Activated naive CD4-positive, alpha-beta T cell treated with Interleukin-2 at 50 U/mL for 16 hours (primary cell): ENCODE measurements at places on chromosomes 1 and 21.

DNA sequence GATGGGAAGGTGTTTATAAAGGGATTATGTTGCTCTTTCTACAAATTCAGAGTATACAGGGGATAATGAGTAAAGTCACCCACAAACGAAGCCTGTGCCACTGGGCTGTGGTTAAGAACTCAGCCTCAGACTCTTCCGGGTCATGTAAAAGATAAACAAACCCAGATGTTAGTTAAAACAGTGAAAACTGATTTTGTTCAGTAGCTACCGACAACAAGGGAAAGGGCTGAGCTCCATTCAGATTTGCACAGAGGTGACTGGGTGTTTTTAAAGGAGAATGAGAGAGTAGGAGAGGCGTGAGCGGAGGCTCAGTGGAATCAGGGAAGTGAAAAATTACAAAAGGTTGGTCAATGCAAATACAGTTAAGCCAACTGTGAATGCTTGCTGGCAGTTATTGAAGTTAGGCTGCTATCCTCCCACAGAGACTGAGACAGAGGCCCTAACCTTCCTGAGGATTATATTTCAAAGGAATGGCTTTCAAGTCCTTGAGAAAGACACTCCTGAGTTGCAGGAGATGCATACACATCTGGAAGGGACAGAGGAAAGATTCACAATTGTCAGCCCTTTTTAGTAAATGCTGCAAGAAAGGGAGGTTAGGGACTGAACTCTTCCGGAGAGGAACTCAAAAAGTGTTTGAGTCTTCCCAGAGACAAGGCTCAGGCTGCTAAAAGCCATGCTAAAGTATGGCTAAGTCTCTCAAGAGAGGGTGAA, 29.9 kb upstream of the SAMD13 start:
- DNase-seq = no peak

GRCh38 chr1:101388904-101389546, 152.2 kb downstream of the S1PR1 start:
- DNase-seq = no peak

- DNase-seq = no peak
Measured at GRCh38 chr1:3676581-3677470, 24.5 kb downstream of the TP73 start.

- no peak for DNase-seq
Measured at GRCh38 chr1:10082785-10083479, 50.2 kb downstream of the UBE4B start.

DNA sequence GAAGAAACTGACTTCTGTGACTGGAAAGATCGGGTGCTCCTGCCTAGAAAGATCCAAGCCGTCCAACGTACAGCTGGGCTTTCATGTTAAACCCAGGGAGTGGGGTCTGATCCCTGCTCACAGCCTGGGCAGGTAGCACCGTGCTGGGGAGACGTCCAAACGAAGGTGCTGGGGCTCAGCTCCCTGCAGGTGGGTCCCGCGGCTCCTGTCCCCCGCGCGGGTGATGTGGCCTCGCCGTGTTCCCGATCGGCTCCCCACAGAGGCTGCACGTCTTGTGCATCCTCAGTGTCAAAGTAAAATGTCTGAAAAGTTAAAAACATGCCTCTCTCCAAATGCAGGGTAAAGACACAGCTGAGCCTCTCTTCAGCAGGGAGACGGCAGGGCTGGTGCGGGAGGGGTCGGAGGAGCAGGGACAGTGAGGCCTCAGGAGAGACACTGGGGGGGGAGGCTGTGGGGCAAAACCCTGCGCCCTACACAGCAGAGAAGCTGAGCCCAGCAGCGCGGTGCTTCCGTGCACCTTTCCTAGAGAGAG, 40.1 kb upstream of the COL6A2 start:
- DNase-seq = no peak

DNA sequence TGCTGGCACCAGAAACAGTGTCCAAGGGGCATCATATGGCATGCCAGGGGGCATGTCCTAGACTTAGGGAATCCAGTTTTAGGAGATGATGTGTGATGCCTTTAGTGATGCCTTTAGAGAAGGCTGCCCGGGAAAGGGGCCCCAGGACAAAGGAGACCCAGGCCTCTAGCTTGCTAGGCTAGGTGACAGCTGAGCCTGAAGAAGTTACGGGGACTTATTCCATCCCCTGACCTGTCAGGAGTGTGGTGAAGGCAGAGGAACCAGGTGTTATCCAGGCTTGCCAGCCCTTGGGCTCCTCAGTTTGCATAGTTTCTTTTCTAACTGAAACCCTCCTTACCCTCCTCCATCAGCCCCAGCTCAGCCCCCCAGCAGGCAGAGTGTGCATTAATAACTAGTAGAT, 269.7 kb upstream of the CSF3R start:
- DNase-seq = no peak

- no peak for DNase-seq
Measured at GRCh38 chr1:94863297-94863911, 43.2 kb downstream of the SLC44A3 start.

DNA sequence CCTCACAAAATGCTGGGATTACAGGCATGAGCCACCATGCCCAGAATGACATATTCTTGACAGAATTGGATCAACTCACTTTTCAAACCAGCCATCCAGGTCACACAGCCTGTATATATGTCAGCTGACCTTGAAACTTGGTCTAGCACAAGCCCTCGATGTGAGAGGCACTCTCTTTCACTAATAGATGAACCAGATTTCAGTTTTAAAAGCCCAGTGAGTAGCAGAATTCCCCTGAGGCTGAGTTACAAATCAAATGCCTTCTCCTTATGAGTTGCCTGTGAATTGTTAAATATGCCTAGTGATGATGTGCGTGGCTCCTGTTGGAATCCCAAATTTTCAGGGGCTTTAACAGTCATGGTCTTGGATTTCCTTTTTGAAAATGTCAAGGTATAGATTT, 88.7 kb downstream of the CD247 start:
- DNase-seq = no peak

DNA sequence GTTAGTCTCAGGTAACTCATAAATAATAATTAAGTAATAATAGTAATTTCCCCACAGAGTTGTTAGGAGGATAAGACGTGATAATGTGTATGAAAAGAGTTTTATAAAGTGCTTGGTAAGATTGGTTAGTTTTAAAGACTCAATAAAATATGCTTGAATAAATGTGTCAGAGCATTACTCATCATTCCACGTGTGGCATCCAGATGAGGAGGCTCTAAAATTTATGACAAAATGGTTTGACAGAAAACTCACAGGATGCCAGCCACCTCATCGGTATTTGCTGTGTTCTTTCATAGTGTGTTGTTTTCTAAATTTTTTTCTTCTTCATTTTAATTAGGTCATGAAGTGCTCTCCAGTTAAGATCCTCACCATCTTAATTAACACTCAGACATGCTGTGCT, 19.1 kb upstream of the SPAG17 start:
- no peak for DNase-seq

DNA sequence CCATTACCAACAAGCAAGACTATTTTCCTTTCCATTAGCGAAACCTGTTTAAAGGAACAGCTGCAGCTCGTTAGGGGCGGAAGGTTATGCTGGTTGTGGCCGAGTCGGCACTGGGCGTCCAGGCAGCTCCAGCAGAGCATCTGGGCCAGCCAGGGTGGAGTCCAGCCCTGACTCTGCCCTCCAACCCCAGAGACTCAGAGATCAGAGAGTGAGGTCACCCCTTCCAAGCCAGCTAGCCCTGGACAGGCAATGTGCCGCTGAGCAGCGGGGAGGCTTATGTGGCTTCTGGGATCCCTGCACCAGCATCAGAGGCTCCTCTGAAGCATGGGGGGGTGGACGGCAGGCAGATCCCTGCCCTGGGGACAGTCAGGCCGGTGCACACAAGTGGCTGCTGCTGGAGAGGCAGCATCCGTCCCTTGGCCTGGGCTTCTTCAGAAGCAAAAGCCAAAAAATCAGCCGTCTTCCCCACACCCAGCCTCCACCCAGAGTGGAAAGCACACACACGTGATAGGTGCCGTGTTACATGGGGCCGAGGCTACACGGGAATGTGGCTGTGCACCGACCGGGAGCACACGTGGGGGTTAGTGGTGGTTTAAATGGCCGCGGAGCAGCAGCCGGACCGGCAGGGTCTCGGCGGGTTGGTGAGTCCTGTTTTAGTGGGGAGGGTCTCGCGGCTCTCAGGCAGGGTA, 30.1 kb downstream of the SLC66A1 start:
- DNase-seq = no peak

DNA sequence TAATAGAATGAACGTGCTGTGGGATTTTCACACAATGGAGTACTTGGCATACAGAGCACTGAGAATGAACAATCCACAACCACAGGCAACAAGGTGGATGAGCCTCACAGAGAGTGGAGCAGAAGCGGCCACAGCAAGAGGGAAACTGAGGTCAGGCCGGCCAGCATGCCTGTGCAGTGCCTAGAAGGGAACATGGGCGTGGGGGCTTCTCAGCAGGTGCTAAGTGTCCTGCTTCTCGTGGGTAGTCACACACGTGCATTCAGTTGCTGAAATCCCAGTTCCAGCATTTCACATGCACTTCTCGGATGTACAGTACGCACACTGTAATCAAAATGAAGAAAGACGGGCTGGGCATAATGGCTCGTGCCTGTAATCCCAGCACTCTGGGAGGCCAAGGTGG, 33.1 kb downstream of the WDR4 start:
- no peak for DNase-seq

- DNase-seq = no peak
Measured at GRCh38 chr1:175040324-175040879, 17.2 kb upstream of the MRPS14 start.

DNA sequence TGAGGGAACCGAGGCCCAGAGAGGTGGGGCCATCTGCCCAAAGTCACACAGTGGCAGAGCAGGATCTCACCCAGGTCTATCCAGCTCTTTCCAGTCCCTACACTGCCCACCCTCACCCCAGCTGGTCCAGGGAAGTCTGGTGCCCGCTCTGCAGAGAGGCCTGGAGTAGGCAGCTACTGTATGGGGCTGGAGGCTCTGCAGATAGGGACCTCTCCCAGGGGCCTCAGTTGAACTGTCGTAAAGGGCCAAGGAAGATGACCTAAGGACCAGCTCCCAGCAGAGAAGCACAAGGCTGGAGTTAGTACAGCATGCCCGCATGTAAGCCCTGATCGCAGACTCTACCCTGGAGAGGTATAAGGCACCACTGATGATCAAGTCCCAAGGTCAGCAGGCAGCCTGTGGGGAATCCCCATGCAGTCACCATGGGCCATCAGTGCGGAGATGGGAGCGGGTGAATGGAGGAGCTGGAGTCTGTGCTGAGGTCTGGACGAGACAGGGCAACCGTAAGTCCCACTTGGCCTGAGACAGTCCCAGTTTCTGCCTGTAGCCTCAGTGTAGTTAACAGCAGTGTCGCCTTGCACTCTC, 320.2 kb downstream of the MATN1 start:
- no peak for DNase-seq

DNA sequence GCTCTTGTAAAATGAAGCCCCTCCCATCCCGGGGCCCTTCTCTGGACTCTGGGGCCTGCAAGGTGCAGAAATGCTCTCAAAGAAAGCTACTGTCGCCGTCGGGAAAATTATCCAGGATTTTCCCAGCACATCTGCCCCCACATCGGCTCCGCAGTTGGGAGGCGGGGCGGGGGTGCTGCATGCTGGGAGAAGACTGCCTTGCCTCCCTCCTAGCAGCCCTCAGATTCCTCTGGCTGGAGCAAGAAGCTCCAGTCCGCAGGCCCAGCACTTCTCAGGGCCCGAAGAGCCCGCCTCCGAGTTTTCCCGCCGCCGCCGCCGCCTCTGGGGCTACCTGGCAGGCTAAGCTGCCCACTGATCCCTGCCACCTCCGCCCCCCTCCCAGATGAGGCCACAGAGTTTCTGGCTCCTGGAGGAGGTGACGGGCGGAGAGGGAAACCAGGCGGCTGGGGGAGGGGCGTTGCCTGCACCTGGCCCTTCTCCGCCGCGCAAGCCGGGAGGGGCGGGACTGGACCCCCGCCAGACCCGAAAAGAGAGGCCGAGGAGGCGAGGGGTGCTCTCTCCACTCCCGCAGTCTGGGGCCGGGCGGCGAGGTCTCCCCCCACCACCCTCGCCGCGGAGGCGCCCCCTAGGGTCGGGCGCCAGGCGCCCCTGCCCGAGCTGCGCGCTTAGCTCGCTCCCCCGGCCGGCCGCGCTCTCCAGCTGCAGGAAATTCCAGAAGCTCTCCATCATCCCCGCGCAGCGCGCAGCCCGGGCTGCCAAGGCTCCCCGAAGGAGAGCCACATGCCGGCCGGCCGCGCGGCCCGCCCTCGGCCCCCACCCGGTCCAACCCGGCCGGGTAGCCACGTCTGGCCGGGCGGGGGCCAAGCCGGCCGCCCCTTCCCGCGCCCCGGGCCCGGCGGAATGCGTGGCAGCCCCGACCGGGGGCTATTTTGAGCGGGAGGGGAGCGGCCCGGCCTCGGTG, 28.8 kb downstream of the AHDC1 start:
- DNase-seq = no peak

- DNase-seq = no peak
Measured at GRCh38 chr1:213135572-213135971, 84.5 kb downstream of the RPS6KC1 start.

DNA sequence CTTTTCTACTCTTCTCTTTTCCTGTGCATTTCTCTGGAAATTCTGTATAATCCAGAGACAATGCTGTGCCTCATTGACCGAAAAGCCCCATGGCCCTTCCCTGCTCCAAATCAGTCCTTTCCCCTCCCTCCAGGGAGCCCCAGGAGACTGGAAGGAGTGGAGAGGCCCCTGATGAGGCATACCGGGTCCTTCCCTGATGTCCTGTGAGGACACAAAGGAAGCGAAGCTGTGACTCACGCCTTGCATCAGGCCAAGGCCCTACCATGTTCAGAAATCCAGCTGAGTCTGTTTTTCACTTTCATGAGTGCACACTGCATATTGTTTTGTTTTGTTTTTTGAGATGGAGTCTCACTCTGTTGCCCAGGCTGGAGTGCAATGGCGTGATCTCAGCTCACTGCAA, 38.7 kb upstream of the BECN2 start:
- no peak for DNase-seq

DNA sequence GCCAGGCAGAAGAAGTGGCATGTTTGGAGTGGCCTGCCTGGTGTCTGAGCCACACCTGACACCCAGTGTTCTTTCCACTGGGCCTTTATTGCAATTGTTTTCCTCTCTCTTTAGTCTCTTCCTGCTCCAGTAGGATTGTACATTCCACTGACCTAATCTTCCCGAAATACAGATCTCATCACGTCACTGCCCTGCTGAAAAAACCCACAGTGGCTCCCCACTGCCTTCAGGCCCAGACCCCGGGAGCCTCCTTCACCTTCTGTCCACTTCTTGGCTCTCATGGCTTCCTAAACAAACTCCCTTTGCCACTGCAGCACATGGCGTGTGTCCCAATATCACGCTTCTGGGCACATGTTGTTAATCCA, 25.3 kb upstream of the ATP5PO start:
- DNase-seq = no peak

GRCh38 chr1:192568063-192568462, 7.5 kb upstream of the RGS1 start:
- no peak for DNase-seq

GRCh38 chr1:193569096-193569982, 382.9 kb upstream of the B3GALT2 start:
- no peak for DNase-seq
